ENCODE measurements at places on chromosomes 6 and 20.

DNA sequence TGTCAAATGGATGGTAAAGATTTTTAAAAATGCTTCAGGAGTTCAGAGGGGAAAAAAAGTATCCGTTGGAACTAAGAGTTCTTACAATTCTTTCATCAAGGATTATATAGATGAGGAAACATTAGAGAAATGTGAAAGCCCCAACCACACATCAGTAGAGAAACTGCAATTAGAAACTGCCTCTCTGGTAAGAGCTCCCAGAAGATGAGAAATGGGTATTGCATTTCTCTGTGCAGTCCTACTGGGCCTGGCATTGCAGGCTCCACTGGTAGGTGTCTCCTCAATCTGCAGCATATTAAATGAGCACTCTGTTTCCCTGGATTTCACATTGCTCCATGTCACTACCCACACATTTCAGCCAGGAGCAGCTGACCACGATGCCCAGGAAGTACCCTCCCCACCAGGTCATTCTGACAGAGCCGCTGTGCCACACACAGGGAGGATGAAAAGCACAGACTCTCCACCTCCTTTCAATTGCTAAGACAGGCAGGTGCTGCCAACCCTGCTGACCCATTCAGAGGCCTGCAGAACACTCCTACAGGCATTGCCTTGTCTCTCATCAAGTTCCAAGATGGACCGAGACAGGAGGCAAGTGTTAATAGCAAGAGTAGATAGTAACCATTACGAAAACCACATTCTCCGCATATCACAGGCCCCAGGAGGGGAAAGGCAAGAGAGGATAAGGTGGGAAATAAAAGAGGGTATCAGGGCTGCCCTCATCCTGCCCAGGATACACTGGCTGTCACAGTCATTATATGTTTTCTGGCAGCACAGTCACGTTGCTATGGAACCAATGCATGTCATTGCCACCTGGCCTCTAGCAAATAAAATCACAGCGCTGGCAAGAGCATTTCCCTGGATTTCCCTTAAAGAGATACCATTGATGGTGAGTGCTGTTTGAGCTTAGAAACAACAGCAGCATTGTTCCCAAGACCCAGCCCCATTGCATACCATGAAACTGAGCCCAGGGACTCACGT, 241.7 kb downstream of the ATXN1 start:
- DNase-seq, result no peak

DNA sequence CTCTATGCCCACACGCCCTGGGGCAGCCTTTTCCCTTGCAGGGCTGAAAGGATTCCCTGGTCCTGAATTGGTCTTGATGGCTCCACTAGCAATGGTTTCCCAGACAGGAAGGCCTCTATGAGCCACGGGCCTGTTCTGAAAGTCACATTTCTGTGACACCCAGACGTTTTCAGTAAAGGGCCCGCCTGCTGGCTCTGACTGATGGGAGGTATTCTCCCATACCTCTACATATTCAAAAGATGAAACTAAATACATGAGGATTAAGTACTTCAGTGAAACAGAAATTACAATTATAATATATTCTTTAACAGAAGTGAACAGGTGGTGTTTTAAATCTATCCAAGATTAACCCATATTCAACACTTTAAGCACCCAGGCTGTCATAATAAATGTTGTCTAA, 629.8 kb downstream of the CDH26 start:
- DNase-seq, result no peak

GRCh38 chr6:142301651-142302391, at the start of gene ADGRG6:
ADGRG6 (plus strand) TSS chr6:142302007; CDS start chr6:142302330, 323 bp downstream.
- DNase-seq, result no peak

GRCh38 chr20:33644313-33645071, 17.6 kb upstream of the C20orf144 start:
- DNase-seq, result no peak

DNA sequence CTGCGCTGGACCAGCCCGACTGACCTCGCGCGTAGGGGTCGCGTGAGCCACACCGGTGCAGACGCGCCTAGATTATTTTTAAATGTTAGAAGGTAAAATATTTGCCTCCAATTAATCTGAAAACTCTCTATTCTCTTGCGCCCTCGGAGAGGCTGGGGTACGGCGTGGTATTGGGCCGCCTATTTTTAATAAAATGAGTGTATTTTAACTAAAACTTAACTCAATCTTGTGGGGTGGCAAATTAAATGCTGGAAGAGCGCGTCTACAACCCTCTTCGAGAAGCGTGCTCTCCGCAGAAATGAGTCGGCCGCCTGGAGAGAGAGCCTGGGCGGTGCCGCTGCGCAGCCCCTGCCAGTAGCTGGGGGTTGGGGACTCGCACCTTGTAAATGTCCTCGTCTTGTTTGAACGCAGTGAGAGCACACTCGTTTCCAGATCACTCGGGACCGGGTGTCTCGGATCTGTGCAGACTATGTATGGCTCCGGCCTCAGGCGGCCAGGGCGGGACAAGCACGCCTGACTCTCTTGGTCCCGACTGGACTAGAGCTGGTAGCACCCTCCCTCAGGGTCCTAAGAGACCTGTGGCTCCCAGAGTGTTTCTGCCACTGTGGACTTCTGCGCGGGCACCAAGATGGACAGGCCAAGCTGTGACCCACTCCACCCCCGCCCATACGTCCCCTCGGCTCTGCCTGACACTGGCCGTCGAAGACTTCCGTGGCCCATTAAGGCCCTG, 2.0 kb upstream of the MAFB start:
- no peak for DNase-seq

- DNase-seq, result no peak
Measured at GRCh38 chr6:18185624-18186023, 30.4 kb downstream of the KDM1B start.

- DNase-seq, result no peak
Measured at GRCh38 chr20:37413023-37413334, 67.0 kb downstream of the SRC start.

GRCh38 chr6:97850458-97851212, 567.6 kb upstream of the MMS22L start:
- DNase-seq, result no peak

DNA sequence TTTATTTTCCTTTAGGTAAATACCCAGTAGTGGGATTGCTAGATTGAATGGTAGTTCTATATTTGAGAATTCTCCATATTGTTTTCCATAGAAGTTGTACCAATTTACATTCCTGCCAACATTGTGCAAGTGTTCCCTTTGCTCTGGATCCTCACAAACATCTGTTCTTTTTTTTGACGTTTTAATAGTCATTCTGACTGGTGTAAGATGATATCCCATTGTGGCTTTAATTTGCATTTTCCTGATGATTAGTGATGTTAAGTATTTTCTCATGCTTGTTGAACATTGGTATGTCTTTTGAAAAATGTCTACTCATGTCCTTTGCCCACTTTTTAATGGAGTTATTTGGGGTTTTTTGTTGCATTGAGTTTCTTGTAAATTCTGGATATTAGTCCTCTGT, 85.6 kb downstream of the UBE3D start:
- no peak for DNase-seq

GRCh38 chr6:162404951-162405350, 322.6 kb downstream of the PRKN start:
- DNase-seq, result no peak

DNA sequence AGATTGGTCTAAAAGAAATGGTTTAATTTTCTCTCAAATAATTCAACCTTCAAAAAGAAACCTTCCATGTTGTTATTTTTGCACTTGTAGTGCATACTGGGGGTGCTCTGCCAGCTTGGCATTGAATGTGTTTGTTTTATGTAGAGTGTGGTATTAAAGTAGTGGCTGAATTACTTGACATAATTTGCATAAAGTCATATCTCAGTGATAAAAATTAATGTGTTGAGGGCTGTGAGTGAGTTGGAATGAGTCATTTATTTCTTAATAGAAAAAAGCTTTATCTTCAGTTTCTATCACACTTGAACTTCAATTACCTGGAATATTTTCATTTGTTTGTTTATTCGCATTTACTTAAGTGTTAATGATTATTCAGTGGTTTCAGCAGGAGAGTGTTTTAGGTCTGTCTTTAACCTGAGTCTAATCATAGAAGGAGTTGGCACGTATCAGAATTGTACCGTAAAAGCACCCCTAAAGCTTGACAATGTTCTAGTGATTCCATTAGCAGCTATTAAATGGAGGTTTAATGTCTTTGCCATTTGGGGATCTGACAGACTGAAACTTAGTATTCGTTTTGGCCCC, 801.2 kb upstream of the FLRT3 start:
- DNase-seq, result no peak

GRCh38 chr6:16130932-16131387, 2.1 kb downstream of the MYLIP start:
- DNase-seq, result no peak

DNA sequence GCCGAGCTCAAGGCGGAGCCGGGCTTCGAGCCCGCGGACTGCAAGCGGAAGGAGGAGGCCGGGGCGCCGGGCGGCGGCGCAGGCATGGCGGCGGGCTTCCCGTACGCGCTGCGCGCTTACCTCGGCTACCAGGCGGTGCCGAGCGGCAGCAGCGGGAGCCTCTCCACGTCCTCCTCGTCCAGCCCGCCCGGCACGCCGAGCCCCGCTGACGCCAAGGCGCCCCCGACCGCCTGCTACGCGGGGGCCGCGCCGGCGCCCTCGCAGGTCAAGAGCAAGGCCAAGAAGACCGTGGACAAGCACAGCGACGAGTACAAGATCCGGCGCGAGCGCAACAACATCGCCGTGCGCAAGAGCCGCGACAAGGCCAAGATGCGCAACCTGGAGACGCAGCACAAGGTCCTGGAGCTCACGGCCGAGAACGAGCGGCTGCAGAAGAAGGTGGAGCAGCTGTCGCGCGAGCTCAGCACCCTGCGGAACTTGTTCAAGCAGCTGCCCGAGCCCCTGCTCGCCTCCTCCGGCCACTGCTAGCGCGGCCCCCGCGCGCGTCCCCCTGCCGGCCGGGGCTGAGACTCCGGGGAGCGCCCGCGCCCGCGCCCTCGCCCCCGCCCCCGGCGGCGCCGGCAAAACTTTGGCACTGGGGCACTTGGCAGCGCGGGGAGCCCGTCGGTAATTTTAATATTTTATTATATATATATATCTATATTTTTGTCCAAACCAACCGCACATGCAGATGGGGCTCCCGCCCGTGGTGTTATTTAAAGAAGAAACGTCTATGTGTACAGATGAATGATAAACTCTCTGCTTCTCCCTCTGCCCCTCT, 1.1 kb downstream of the CEBPB start:
- DNase-seq, result no peak

DNA sequence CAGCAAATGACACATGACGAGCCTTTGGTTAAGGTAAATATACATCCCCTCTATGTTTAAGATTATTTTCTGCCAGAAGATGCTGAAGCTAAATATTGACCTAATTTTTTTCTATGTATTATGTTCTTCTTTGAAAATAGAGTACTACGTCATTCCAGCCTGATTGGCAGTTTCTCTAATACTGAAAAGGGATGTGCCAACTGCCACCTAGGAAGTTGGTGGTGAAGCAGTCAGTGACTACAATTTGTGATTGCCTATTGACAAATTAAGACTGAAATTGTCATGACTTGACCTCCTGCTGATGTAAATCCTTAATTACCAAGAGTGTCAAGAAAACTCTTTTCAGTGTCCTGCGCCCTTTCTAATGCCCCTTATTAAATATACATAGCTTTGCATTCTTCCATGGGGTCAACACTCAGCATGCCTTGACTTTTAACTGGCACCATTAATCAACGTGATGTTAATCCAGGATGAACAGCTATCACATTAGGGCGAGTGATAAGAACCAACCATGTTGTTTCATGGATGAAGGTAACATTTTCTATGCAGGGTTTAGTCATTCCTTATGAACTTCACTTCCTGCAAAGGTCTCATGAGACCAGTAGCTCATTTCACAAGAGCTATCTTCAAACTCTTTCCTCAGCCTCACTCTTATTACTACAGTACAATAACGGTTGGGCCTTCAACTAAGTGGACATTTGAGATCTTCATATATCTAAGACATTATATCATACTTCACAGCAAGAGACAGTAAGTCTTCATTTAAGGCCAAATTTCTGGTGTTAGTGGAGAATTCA, 22.5 kb upstream of the SGK1 start:
- DNase-seq, result no peak

- DNase-seq, result no peak
Measured at GRCh38 chr6:1971612-1972011, 273.8 kb downstream of the GMDS start.

DNA sequence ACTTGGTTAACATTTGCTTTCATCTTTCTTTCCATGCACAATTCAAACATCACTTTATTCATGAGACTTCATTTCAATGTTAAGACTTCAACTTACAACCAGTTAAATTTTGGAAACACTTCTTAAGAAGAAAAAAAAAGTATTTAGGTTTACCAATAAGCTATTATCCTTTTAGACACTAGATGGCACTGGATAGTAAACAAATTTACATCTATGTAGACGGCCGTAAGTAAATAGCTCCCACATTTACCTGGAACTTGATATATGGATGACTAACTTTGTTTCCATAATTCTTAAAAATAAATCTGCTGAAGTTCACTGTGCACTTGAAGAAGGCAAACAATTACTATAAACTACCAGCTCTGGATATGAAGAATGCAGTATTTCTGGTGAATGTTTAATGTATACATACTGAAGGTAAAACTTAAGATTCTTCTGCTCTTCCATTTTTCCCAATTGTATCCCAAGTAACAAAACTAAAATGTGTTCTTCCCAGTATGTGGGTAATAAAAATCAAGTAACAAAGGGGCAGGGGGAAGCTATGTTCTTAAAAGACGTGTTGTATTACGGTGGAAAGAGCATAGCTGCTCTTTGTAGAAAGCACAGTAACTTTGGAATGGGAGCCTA, 130.6 kb upstream of the C6orf118 start:
- DNase-seq, result no peak

DNA sequence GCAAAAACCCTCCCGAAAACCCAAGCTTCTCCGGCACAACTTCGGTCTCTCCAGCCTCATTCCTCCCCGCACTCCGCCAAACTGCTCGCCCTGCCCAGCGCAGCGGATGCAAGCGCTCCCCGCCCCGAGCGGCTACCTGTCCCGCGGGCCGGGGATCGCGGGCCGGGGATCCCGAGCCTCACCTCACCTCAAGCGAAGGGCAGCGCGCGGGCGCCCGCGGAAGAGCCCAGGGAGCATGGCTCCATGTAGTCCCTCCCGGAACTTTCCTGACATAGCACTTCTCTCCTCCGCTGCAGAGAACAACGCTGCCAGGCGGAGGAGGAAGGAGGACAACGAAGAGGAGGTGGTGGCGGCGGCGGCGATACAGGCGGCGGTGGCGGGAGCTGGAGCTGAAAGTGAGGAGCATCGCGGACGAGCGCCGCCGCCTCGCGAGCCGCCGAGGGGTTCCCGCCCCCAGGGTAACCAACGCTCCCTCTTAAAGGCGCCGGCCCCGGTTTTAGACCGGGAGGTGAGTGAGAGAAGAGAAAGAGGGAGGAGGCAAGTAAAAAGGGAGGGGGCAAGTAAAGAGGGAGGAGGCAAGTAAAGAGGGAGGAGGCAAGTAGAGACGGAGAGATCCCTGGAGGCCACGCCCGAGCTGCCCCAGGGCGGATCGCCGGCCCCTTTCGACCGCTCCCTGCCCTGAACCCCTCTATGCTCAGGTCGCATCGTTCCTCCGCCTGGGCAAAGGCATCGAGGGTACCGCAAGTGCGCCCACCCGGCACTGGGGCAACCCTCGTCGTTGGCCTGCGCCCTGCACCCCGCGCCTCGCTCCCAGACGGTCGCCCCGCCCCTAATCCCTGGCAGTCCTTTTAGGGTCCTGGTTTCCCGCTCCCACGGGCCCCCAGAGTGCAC, at the start of gene GPR63:
Gene GPR63, minus strand, starts transcription at position 397 of the 891 bp plus-strand sequence. CDS start 37,746 bp downstream, outside the sequence.
- peak; percentile 79 for DNase-seq
